ENCODE measurements at places on chromosomes 5 and 9.

- DNase-seq: peak; percentile 32
Observed at GRCh38 chr5:133222979-133223378, 171.2 kb downstream of the HSPA4 start.

GRCh38 chr5:96023518-96023917 is 61.9 kb upstream of the ELL2 start:
- DNase-seq: no peak

DNA sequence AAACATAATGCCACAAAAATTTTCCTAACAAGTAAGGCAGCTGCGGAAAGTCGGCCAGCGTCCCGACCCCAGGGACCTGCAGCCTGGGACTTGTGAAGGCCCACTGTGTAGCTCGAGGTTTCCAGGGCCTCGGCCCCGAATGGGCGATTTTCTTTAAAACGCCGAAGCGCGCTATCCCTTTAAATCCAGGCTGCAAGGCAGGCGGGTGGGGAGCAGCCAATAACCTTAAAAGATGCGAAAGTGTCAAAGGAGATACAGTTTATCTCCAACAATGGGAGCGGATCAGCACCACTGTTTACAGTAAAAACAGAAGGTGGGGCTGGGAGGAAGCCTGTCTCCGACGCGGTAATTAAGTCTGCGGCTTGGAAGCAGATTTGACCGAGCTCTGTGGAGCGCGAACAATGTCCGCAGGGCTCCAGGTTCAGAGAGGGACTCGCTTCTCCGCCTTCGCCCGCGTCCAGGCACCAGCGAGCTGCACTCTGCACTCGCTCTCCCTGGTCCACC is 1.7 kb upstream of the ZSWIM6 start:
- peak; percentile 77 for DNase-seq

DNA sequence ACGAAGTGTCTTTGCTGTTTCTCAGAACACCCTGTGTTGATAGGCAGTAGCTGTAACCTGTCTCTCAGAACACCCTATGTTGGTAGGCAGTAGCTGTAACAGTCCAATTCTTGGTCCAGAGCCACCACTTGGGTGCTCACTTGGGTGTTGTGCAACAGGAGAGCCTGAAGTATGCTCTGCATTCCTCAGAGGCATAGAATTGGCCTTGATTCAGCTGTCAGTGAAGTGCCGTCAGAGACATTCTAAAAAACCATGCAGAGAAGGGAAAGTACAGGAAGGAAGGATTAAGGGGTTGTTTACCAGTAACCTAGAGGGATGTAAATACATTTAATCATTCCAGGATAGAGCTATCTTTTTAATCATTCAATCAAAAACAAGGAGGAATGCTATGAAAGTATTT is 231.2 kb downstream of the ARRDC3 start:
- DNase-seq: peak; percentile 28

GRCh38 chr9:74696520-74696919 is 191.2 kb downstream of the TRPM6 start:
- DNase-seq: peak; percentile 41

DNA sequence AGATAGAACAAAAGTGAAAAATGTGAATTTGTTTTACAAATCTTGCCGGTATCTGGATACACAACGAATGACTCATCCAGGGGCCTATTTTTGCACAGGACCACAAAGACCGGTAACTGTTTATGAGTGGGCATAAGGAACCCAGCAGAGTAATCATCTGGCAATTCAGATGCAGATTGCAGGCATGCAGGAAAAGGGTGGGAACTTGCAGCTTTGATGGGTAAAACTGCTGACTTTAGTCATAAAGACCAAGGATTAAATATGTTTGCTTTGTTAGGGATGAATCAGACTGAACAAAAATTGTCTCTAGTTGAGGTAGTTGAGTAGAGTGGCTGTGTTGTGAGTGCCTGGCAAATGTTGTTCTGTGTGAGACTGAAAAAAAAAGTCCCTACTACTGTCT is 309.6 kb upstream of the CCNH start:
- no peak for DNase-seq

DNA sequence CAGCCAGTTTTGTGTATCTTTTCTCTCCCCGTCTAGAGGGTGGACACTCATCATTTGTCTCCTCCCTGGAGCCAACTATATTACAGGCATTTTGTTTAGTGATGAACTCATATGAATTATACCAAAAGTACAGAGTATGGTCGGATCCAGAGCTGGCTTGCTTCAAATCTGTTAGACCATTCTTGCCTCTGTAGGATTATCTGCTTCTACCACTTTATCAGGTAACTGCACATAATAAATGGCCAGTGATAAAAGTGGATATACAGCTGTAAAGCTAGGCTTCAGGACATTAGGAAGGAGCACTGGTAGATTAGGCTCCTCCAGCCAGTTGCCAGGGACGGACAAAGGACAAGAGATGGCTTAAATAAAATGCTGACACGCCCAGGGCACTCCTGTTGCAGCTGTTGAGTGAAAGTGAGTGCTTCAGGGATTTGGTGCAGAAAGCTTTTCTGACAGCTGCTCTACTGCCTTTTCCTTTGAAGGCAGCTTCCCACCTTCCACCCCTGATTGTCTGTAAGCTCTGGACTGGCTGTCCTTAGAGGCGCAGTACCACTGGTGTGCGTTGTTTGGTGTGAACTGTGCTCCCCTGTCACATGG is 259.2 kb downstream of the PDZD2 start:
- DNase-seq: no peak

- no peak for DNase-seq
Observed at GRCh38 chr9:94734054-94734754, 7.7 kb downstream of the AOPEP start.

DNA sequence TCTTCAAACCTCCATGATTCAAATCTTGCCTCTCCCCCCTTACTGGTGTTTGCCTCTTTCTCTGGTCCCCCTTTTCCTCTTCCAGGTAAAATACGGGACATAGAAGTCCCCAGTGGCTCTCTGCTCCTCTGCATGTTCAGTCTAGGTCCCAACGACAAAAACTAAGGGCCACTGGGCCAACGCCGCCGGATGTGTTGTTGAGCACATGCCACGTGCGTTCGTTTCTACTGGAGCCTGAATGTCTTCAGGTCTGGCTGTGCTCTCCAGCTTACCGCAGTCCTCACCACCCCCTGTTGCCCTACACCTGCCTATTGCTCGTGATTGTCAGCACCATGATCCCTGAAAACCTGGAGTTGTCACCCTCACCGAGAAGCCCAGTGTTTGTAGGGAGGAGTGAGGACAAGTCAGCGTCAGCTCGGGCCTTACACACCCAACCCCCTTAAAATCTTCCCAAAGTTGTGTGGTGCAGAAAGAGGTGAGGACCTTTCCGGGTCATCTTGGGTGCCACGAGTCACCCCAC is 2.8 kb upstream of the ADAMTS2 start:
- DNase-seq: no peak

DNA sequence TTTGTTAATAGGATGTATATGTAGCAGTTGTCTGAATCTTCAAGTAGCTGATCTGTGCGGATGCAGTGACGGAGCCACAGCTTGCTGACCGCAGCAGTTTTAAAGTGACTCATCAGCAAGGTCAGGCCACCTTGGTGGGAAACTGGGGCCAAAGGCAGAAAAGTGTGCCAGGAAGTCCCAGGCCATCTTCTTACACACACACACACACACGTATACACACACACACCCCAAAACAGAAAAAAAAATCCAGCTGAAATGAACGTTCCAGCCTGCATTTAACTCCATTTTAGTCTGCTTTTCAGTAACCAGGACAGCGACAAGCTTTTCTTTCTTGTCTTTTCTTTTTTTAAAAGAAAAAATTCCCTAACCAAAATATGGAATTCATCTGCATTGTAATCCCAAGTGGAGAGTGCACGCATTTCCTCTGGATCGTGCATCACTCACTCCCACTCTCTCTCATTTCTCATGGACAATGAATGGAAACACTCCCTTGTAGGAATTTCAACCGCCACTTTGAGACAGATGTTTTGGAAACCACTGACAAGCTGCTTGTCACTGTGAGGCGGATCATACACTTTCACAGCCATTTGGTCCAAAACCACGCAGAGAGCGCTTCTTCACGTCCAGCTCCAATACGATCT is 103.9 kb downstream of the LHFPL2 start:
- DNase-seq: no peak

- no peak for DNase-seq
Observed at GRCh38 chr5:107223066-107223465, 447.7 kb downstream of the EFNA5 start.

- DNase-seq: no peak
Observed at GRCh38 chr5:169168280-169168679, 132.7 kb downstream of the SLIT3 start.

DNA sequence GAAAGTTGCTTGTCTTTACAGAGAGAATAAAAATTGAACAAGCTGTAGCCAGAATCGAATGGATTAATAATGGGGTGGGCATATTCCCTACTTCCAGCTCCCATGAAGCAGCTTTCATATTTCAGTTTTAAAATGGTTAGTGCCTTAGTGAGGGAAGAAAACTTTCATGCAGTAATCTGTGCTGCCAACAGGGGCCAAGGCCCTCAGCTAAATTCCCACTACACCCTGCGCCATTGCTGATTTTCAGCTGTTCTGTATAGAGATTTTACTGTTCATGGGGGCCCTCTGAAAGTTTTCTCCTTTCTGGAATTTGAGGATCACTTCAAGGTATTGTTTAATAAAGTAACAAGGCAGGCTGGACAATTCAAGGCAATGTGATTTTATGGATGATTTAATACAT is 58.2 kb downstream of the CAST start:
- DNase-seq: peak; percentile 37
